ENCODE measurements at places on chromosomes 13 and 19.
A peak's percentile ranks its signal among the peaks of the same experiment; 100 is the strongest.

- DNase-seq, result no peak
These were observed 106.1 kb downstream of the IRS2 start for GRCh38 chr13:109680288-109680687.

- no peak for DNase-seq
These were observed 176.5 kb downstream of the NUFIP1 start for GRCh38 chr13:44812818-44813217.

- DNase-seq, result no peak
These were observed 165.0 kb downstream of the DNAJC3 start for GRCh38 chr13:95841894-95842293.

DNA sequence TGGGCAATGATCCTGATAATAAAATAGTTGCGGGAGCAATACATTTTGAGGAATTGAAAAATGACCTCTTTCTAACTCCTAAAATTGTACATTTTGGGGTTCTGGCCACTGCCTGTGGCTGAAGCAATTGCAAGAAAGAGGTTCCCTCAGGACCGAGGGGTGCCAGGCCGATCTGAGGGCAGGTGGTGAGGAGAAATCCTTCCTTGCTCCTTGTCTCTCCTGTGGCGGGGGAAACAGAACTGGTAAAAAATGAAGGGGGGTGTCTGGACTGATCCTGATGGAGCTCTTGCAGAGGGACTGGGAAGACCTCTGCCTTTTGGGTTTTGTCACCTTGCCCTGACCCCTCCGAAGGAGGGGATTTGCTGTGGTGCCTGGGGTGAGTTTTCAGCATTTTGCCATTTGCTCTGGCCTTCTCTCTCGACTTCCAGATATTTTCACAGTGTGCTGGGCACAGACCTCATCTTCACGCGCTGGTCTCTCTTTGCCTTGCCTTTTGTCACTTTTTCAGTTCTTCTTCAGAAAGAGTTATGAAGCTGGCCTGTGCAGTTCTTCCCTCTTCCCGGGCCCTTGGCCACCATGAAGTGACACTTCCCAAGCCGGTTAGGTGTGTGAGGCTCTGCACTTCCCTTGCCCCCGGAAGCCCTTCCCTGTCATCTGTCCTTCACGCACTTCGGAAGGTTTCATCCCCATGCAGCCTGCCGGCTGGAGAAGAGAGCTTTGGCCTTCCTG lies 22.2 kb downstream of the NFIX start:
- DNase-seq, result no peak

GRCh38 chr13:87656306-87656705 lies 14.9 kb upstream of the SLITRK5 start:
- no peak for DNase-seq

- no peak for DNase-seq
These were observed 13.5 kb downstream of the PPP1R13L start for GRCh38 chr19:45391346-45391745.

DNA sequence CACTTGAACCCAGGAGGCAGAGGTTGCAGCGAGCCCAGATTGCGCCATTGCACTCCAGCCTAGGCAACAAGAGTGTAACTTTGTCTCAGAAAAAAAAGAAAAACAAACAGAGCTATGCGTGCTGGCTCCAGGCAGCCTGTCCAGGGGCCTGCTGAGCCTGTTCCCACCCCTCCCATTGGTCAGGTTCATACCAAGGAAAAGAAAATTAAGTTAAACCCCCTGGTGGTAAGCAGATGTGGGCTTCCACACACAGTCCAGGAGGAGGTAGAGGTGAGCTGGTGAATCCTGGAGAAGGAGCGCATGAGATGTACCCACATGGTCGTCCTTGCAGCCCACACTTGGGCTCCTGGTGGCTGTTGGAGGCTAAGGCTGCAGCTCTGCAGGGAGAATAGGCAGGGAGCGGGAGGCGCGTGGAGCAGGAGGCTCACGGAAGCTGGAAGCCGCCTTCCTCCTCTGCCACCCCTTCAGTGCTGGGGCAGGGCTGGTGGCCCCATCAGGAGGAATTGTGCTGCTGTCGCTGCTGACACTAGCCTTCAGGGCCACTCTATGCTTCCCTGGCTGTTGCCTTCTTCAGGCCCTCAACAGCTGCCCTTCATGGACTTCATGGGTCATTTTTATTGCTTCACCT lies 10.5 kb upstream of the CHAMP1 start:
- DNase-seq, result no peak

DNA sequence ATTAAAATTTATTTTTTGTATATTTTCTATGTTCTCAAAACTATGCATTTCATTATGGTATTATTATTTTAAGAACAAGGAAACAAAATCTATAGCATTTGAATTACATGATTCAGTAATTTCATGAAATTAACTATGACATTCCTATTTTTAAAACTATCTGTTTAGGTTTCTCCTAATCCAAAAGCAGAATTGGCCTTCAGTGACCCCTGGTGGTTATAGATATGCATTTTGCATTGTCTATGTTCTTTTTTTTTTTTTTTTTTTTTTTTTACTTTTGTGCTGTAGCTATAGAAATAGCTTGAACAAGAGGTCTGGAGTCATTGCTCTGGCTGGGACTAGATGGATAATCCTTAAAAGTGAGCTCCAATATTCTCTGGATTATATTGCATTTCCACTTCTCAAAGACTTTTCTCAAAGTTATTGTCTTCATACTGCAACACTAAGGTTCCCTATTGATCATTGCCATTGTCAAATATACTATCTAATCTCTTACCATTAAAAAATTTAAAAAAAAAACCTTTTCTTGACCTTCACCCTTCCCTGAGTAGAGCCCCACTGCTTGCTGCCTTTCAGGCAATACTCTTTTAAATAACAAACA lies 15.9 kb upstream of the DNAJC3 start:
- peak; percentile 48 for DNase-seq

DNA sequence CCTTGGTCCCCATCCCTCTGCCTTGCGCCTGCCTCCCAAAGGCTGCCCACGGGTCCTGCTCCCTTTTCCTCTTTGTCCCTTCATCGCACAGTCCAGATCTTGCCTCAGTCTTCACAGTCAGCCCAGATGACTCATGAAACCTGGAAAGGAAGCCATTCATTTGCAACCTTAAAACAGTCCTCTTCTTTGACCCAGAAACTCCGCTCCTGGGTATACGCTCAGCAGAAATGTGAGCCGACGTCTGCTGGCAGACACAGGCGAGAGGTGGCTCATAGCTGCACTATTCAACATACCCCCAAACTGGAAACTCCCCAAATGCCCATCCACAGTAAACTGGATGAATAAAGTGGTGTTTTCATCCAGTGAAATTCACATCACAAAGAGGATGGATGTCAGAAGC lies 13.6 kb upstream of the PEPD start:
- peak; percentile 22 for DNase-seq

DNA sequence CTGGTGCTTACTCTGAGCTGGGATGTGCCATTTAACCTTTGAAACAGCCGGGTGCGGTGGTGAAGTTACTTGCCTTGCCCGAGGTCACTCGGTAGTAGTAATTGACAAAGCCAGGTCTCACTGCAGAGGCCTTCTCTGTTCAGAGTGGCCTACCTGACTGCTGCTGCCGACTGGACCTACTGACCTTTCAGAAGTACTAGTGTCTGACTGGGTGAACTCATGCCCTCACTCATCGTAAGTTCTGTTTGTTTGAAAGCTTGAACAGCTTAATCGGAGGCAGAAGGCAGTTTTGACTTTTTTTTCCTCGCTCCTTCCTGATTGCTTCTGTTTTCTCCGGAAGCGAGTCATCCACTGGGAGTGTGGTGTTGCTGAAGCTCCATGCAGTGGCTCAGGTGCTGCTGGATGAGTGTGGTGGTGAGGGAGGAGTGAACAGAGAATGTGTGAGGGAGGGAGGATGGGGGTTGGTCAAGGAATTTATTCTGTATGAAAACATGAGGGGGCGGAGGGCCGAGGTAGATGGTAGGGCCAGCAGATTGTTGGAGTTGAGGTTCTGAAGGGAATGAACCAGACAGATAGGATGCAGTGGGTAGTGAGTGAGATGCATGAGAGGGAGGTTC lies 2.7 kb downstream of the SPINT2 start:
- DNase-seq, result peak; percentile 92

DNA sequence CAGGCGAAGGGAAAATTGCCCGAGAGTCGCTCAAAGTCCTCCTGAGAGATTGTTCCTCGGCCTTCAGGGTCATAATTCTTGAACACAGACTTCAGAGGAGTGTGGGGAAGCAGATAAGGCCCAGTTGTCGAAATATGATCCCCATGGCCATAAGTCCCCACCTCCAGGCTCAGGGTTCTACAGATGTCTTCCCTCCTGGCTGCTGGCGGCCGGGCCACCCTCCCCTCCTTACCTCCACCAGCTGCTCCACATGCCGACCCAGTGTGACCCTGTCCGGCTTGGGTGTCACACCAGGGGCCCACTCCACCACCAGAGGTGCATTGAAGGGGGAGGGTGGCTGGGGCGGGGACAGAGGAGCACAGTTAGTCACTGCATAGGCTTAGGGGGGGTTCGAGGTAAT lies 10.1 kb downstream of the FAM98C start:
- no peak for DNase-seq

DNA sequence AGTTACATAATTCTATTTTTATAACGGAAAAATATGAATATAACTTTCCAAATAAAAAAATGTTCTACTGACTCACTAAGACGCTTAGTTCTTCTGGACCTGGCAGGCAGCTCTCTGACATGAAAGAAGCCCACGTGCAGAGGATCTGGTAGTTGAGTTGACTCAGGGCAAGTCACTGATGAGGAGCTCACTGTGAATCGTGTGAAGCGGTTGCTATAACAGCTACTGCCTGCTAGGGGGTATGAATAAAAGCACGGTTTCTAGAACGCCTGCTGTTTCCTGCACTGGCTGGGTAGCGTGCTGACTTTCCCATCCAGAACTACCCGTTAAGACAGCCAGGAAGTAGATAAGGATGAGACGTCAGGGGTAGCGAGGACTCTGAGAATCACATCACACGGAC lies 54.7 kb upstream of the WASF3 start:
- DNase-seq, result no peak

- DNase-seq, result no peak
These were observed 1.6 kb upstream of the PEPD start for GRCh38 chr19:33523167-33523566.

- DNase-seq, result peak; percentile 39
These were observed 27.0 kb downstream of the TNFSF11 start for GRCh38 chr13:42600943-42601342.

- no peak for DNase-seq
These were observed 252.8 kb downstream of the B3GLCT start for GRCh38 chr13:31452525-31452924.

DNA sequence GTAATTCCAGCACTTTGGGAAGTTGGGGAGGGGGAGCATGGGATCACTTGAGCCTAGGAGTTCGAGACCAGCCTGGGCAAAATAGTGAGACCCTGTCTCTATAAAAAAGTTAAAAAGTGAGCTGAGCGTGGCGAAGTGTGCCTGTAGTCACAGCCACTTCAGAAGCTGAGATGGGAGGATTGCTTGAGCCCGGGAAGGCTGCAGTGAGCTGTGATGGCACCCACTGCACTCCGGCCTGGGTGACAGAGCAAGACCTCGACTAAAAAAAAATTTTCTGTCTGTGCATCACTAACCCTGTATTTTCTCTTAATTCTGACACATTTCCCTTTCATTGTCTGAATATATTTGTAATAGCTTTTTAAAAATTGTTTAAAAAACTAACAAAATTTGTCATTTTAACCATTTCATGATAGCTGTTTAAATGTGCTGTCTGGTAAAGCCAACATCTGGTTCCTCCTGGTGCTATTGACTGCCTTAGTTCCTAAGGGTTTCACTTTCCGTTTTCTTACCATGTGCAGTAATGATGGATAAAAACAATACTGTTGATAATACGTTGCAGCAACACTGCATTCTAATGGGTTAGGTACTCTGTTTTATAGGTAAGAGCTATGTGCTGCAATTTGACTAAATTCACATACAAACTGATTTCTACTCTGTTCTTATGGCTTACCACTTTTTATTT lies 29.7 kb downstream of the LATS2 start:
- DNase-seq, result no peak

DNA sequence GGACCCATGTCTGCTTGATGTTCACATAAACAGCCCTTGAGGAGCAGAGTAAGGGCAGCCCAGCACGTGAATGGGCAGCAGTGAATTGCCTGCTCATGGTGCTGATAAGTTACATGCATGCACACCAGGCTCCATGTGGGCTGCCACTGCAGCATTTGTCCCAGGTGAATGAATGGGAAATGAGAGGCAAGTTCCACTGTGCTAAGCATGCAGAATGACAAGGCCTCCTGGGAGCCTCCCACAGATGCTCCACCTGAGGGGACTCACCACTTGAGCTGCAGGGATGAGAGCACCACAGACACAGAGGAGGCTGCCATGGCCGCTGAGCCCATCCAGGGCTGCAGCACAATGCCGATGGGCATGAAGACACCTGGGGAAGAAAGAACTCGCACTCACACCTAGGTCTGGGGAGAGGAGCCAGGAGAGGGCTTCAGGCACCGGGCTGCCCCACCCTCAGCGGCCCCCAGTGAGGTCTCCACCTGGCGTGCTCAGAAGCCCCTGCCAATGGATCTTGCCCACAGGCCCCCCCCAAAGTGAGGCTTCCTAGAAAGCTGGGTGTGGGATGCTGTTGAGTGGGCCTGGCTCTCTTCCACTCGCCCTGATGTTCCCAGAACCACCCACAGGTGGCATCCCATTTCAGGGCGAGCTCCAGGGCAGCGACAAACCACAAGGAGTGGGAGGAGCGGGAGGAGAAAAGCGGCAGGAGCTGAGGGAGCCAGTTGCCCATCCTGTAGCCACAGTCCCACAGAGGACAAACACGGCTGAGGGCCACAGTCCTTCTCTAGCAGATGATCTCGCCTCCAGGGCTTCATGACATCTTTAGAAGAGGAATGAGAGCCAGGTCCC lies 73.8 kb downstream of the CCDC70 start:
- DNase-seq, result peak; percentile 26

DNA sequence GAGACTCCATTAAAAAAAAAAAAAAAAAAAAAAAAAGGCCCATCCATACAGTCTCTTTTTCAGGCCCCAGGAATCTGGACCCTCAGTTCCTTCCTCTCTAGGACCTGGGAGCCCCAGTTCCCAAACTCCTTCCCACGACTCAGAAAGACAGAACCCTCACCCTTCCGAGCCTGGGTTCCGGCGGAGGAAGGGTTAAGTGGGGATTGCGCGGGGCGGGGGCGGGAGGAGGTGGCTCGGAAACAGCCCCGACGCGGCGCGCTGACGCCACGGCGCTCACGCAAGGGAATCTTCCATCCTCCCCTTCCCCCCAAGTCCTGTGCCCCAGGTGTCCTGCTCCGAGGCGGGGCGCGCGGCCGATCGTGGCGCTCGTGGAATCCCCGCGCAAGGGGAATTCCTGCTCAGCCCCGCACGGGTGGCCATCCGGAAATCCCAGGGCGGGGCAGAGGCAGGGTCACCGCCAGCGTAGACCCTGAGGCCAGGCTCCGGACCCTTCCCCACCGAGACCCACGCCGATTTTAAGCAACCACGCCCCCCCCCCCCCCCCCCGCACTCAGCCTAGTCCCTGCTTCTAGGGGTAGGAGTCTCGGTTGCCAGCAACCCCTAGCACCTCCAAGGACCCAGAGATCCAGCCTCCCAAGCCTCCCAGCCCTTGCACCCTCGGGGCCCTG lies 659 bp downstream of the NFKBID start:
- DNase-seq, result peak; percentile 92

GRCh38 chr13:62747152-62747551 lies 1331.5 kb upstream of the PCDH20 start:
- DNase-seq, result peak; percentile 26
